ENCODE measurements at places on chromosomes 12 and 14.
A peak's percentile ranks its signal among the peaks of the same experiment; 100 is the strongest.

DNA sequence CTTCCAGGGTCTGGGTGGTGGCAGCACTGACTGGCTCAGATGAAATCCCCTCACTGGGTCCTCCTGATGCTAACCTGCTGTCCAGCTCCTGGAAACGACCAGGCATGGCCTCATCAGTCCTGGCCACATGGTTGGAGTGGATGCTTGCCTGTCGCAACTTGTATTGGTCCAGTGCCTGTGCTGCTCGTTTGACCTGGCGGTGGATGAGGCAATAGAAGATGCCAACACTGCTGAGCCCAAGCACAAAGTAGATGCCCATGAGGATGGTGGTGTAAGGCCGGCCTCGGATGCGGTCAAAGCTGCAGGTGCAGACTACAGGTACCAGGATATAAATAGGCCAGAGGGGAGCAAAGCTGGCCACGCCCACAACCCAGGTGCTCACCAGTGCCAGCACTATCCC, 1.2 kb downstream of the GPR84 start:
- no peak for DNase-seq

DNA sequence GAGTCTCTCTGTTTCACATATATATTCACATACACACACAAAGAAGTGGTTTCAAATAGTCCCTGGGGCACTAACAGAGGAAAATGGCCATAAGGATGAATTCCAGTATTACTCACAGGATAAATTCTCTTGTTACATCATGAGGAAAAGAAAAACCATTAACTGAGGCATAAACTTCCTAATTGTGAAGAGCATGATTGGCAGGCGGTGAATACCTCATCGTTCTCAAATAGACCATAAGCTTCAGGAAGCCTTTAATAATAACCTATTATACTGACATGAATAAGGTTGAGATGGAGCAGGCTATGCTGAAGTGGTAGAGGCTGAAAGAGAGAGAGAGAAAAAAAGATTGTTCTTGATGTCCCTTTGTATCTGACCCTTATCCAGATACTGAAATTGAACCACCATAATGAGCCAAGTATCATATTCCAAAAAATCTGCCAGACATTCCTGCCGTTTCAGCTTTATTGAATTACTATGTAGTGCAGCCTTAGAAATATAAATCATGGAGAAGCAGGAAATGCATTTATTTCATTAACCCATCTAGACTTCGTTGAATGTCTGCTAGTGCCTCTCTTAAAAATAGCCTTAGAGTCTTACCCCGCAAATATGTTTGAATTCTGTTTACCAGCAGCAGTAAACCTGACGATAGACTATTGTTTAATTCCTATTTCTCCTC, 86.8 kb downstream of the NUAK1 start:
- no peak for DNase-seq

GRCh38 chr14:93223565-93223964, 16.5 kb downstream of the UBR7 start:
- no peak for DNase-seq

GRCh38 chr12:49966511-49967041, 4.9 kb downstream of the AQP5 start:
- no peak for DNase-seq

- DNase-seq: peak; percentile 92
Measured at GRCh38 chr14:76876076-76876475, 49.9 kb downstream of the LRRC74A start.

DNA sequence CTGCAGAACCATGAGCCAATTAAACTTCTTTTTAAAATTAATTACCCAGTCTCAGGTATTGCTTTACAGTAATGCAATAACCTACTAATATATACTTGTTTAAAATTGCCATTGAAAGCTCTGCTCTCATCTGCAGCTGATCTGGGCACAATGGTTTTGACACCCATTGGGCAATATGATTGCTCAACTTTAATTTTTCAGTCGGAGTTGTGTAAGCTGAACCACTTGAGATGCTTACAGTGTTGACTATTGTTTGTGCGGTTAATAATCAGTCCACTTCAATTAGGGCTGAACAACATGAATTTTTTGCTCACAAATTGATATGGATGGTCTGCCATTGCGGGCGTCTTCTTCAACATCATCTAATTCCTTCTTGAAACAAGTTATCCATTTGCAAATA, 18.0 kb upstream of the OR4K5 start:
- no peak for DNase-seq

DNA sequence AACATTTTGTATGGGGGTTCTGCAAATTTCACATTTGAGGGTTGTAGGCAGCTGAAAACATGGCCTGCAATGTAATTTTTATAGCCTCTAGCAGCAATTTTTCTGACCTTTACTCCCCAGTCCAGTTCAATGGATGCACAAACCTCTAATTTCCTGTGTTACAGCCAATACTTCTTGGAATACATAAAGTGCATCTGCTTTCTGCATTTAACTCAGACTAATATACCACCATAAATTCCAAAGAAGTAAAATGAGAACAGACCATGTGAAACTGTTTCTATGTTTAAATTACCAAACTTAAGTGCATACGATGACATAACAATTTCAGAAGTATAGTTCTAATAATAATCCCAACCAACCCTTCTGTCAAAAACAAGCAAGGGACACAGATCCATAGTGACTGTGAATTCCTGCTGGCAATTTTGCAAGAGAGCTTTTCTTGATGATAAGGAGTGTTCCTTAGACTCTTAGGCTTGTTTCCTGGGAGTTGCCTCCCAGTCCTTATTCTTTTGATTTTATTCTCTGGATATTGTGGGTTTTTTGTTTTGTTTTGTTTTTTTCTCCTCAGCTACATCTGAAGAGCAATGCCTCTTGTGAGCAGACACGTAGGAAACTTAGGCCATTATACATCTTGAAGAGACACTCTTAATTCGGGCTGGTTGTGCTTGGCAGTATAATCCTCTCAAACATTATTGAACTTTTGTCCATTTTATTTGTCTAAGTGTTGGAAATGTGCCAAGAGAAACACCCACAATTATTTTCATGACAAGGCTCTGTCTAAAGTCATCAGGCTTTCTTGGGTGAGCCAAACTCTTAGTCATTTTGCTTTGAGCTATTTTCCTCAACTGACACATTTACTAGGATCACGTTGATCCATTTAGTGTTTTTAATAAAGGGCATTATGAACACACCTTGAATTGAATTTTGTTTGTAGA, 51.3 kb upstream of the RERGL start:
- DNase-seq: no peak

- DNase-seq: no peak
Measured at GRCh38 chr12:41186026-41186425, 2.1 kb upstream of the PDZRN4 start.

- DNase-seq: no peak
Measured at GRCh38 chr12:132771126-132771838, 9.7 kb upstream of the ANKLE2 start.

DNA sequence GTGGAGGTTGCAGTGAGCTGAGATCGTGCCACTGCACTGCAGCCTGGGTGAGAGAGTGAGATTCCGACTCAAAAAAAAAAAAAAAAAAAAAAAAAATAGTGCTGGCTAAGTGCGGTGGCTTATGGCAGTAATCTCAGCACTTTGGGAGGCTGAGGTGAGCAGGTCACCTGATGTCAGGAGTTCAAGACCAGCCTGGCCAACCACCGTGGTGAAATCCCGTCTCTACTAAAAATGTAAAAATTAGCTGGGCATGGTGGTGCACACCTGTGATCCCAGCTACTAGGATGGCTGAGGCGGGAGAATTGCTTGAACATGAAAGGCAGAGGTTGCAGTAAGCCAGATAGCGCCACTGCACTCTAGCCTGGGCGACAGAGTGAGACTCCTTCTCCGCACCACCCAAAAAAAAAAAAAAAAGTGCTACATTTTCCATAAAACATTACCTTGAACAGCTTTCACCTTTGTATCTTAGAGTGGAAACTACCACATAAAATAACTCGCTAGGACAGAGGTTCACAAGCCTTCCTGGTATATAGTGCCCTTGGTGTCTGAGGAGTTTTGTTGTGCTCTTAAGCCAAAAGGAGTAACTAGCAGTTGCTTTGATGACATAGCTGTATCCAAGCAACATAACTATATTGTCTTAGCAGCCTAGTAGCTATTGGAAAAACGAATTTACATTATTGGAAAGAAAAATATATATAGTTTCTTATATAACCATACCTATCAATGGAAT, 11.1 kb downstream of the PTGES3 start:
- DNase-seq: no peak

- DNase-seq: no peak
Measured at GRCh38 chr14:87687420-87687819, 305.6 kb downstream of the GALC start.
